ENCODE measurements at places on chromosomes 16 and 17. TPM values are rescaled to one million over a fixed set of nuclear protein-coding genes. Genes with fewer than 3 reads are reported as not detected.

CLEC19A gene
- total RNA-seq = not detected

CCDC78 gene
- 3.1 TPM for total RNA-seq

ITGB3 gene
- total RNA-seq = 2.5 TPM

GAS7 gene
- 18.4 TPM for total RNA-seq

BRIP1 gene
- 6.0 TPM for total RNA-seq

SNX20 gene
- not detected for total RNA-seq

Data from osteocyte (in vitro differentiated cells).